ENCODE measurements at places on chromosomes 1 and 21.

DNA sequence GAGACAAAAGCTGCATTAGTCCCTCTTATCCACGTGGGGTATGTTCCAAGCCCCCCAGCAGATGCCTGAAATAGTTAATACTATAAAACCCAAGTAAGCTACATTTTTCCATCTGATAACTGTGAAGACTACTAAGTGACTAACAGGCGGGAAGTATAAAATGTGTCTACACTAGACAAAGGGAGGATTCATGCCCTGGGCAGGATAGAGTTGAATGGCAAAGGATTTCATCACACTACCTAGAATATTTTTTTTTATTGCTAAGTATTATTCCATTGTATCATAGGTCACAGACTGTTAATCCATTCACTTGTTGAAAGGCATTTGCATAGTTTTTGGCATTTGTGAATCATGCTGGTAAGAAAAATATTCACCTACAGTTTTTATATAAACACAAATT is 26.4 kb upstream of the CFHR4 start:
- H3K27ac ChIP-seq = no peak overlapping the region
- peaks cover 3% of the 10 kb centered on the region for H3K4me1 ChIP-seq
- H3K36me3 ChIP-seq = no peaks in the 10 kb centered on the region
- H3K27me3 ChIP-seq = peaks cover 3% of the 10 kb centered on the region
- no peak for DNase-seq

DNA sequence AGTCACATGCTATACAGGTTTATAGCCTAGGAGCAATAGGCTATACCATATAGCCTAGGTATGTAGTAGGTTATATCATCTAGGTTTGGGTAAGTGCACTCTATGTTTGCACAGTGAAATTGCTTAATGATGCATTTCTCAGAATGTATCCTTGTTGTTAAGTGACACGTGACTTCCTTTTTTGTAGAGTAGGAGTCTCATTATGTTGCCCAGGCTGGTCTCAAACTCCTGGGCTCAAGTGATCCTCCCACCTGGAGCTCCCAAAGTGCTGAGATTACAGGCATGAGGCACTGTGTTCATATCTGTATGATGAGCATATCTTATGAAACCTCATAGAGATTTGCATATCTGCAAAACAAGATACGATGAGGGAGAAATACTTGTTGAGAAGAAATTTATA is 13.8 kb upstream of the ABCB10 start:
- H3K27me3 ChIP-seq = peaks cover 4% of the 10 kb centered on the region
- no peaks in the 10 kb centered on the region for H3K36me3 ChIP-seq
- H3K4me3 ChIP-seq = no peak overlapping the region
- no peak for DNase-seq
- no peaks in the 10 kb centered on the region for H3K4me1 ChIP-seq

GRCh38 chr1:235919127-235919832 is 52.6 kb upstream of the LYST start:
- H3K4me1 ChIP-seq = peaks cover 48% of the 10 kb centered on the region
- peak overlapping the region; percentile 48 for H3K27ac ChIP-seq
- DNase-seq = no peak
- H3K27me3 ChIP-seq = no peaks in the 10 kb centered on the region
- no peak overlapping the region for H3K4me3 ChIP-seq
- H3K36me3 ChIP-seq = no peaks in the 10 kb centered on the region

DNA sequence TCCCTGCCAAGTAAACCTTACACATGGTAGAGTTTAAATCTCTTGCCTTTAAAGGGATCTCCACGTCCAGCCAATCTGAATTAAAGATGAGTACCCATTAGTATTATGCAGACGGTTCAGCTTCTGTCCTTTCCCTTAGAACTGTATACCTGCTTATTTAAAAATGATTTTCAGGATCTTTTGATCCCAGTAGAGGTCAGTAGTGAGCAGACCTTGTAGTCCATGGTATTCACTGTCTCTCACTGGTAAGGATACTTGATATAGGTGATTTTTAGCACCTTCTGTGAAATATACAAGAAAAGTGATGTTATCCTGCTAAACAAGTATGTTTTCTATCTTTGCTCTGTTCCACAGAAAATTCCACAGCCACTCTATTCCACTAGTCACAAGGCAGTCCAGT is 1211.6 kb upstream of the ADGRL4 start:
- peaks cover 9% of the 10 kb centered on the region for H3K4me1 ChIP-seq
- H3K27me3 ChIP-seq = no peaks in the 10 kb centered on the region
- H3K4me3 ChIP-seq = no peak overlapping the region
- H3K36me3 ChIP-seq = no peaks in the 10 kb centered on the region

- no peaks in the 10 kb centered on the region for H3K27me3 ChIP-seq
- H3K4me1 ChIP-seq = no peaks in the 10 kb centered on the region
- no peak overlapping the region for H3K4me3 ChIP-seq
- no peak for DNase-seq
- H3K27ac ChIP-seq = no peak overlapping the region
Observed at GRCh38 chr1:18994381-18994780, 37.9 kb upstream of the IFFO2 start.

GRCh38 chr1:52825868-52826267 is 16.7 kb upstream of the ZYG11A start:
- H3K4me3 ChIP-seq = no peak overlapping the region
- no peaks in the 10 kb centered on the region for H3K4me1 ChIP-seq
- H3K27ac ChIP-seq = no peak overlapping the region
- H3K36me3 ChIP-seq = peaks cover 9% of the 10 kb centered on the region
- H3K27me3 ChIP-seq = no peaks in the 10 kb centered on the region

DNA sequence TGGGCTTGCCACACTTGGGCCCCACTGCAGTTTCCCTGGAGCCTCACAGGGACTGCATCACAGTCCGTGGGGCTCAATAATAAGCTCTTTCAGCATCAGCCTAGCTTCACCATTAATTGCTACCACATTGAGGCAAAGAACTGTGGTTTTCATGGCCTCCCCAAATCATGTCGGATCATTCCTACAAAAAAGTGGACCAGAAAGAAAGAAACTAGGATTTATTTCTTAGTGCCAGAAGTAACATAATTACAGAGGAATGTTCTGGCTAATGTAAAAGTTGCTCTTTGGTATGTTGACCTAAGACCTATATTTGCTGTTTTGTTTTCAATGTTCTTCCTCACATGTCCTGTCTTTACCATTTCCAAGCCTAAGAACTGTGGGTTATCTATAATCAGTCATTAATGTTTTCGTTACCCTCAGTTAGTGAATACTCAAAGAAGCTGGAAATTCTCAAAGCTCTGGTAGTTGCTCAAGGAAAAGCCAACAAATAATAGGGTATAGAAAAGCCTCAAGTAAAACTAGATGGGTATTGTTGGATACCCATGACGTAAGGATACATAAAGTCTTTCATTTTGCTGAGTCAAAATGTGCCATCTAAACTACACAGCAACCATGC is 173.9 kb downstream of the LTN1 start:
- DNase-seq = no peak
- H3K4me3 ChIP-seq = no peak overlapping the region
- peak overlapping the region; percentile 44 for H3K27ac ChIP-seq
- peaks cover 30% of the 10 kb centered on the region for H3K4me1 ChIP-seq

DNA sequence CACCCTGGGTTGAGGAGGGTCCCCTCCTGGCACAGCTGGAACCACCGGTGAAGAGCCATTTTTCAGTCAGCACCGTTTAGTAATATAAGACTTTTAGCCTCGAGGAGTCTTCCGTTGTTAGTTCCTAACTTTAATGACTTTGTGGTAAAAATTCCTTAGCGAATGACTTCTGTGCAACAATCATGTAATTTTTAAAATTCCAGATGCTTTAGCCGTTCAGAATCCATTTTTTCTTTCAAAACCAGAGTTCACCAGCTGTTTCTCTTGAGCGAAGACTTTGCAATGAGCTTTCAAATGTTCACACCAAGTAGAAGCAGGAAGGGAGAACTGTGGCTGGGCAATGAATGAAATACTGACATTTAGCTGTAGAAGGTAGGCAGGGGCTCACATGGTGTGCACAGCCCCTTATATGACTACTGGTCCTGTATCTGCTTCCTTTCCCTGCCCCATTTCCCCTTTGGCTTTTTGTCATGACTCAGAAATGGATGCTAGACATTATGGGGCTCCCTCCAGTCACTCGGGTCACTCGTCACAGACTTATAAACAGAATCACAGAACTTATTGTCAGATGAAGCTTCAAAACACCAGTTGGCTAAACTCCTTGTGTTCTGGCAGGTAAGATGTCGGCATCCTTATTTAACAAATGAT is 4.1 kb downstream of the DISC1 start:
- H3K27me3 ChIP-seq = peaks cover 2% of the 10 kb centered on the region
- H3K4me3 ChIP-seq = no peak overlapping the region
- DNase-seq = no peak
- no peak overlapping the region for H3K27ac ChIP-seq
- no peaks in the 10 kb centered on the region for H3K36me3 ChIP-seq

GRCh38 chr1:173473599-173474011 is 3.5 kb upstream of the PRDX6 start:
- H3K27ac ChIP-seq = peak overlapping the region; percentile 78
- H3K4me3 ChIP-seq = peak overlapping the region; percentile 34
- peaks cover 18% of the 10 kb centered on the region for H3K36me3 ChIP-seq
- H3K4me1 ChIP-seq = peaks cover 33% of the 10 kb centered on the region

DNA sequence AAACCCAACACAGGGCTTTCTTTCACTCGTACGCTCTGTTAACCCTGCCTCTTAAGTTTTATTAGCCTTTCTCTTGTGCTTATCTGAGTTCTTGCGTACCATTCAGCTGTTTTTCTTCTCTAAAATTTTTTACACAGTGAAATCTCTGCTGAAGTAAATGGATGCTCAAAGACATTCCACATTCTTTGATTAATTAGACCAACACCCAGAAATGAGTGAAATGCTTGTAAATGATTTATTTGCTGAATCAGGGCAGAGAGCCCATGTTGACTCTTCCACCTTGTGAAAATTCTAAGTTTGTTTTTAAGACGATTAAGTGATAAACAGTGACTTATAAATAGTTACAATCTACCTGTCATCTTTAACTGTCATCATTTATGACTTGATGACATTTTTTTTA is 156.7 kb downstream of the ACTL8 start:
- peaks cover 88% of the 10 kb centered on the region for H3K27me3 ChIP-seq
- H3K27ac ChIP-seq = no peak overlapping the region
- no peaks in the 10 kb centered on the region for H3K36me3 ChIP-seq
- DNase-seq = no peak
- no peaks in the 10 kb centered on the region for H3K4me1 ChIP-seq

DNA sequence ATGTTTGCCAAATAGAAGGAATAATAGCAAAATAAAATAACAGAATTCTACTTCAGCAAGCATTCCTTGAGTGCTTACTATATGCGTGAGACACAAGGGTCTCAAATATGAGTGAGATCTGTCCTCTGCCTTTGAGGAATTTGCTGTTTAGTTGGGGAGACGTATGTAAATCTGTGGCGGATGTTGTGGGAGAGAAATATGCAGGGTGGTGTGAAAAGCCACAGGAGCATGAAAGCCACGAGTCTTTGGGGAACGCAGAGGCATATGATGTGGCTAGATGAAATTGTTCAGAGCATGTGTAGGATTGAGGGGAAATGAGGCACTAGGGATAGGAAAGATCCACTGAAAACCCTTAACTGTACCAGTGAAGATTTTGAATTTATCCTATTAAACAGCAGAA is 244.4 kb downstream of the PBX1 start:
- H3K27ac ChIP-seq = peak overlapping the region; percentile 27
- peaks cover 62% of the 10 kb centered on the region for H3K36me3 ChIP-seq
- H3K4me1 ChIP-seq = peaks cover 22% of the 10 kb centered on the region
- no peak for DNase-seq

DNA sequence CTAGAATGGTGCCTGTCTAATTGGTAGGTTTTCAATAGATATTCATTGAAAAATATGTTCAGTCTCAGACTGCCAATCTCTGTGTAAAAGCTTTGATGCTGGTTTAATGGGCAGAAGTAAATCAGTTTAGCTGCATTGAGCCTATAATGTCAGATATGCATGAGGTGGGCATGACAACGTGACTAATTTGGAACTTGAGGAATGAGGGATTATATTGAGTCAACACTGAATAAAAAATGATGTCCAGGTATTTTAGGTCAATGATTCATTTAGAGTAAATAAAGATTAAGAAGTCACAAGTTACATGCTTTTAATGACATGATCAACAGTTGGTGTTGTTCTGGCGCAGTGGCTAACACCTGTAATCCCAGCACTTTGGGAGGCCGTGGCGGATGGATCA is 3.0 kb downstream of the WDR3 start:
- peaks cover 27% of the 10 kb centered on the region for H3K4me1 ChIP-seq
- peaks cover 4% of the 10 kb centered on the region for H3K36me3 ChIP-seq
- no peak overlapping the region for H3K4me3 ChIP-seq
- no peak overlapping the region for H3K27ac ChIP-seq

- no peak overlapping the region for H3K27ac ChIP-seq
- H3K36me3 ChIP-seq = no peaks in the 10 kb centered on the region
- no peak overlapping the region for H3K4me3 ChIP-seq
- no peak for DNase-seq
Observed at GRCh38 chr1:209767096-209767495, 11.2 kb downstream of the TRAF3IP3 start.

Data from mesothelial cell of epicardium (in vitro differentiated cells).